ENCODE measurements at places on chromosomes 1 and 21.

DNA sequence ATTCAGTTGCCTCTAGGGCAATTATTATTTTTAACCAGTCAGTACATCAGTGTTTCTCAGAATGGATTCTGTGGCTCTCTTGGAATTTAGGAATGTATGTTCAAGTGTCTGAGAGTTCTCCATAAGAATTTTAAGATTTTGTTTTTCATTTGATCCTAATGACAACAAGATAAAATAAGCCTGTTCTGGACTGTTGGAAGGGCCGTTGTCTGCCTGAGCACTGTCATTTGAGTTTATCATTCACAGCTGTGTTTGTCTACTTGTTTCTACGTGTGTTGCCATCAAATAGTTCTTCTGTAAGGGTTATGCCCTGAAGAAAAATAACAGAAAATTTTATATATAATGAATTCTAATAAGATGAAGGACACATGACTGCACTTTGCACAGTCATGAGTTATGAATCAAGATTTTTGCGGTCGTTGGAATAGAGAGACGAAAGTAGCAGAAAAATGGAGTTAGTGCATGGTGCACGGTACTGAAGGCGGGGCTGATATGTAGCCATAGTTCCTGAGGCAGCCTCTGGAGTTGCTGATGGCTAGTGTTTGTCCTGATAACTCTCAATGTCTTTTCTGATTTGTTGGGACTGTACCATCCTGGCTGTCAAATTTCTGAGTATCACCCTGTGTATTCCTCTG, 92.5 kb downstream of the NOS1AP start:
- DNase-seq = no peak

GRCh38 chr1:3026581-3027391, 5.5 kb downstream of the ACTRT2 start:
- DNase-seq = no peak

DNA sequence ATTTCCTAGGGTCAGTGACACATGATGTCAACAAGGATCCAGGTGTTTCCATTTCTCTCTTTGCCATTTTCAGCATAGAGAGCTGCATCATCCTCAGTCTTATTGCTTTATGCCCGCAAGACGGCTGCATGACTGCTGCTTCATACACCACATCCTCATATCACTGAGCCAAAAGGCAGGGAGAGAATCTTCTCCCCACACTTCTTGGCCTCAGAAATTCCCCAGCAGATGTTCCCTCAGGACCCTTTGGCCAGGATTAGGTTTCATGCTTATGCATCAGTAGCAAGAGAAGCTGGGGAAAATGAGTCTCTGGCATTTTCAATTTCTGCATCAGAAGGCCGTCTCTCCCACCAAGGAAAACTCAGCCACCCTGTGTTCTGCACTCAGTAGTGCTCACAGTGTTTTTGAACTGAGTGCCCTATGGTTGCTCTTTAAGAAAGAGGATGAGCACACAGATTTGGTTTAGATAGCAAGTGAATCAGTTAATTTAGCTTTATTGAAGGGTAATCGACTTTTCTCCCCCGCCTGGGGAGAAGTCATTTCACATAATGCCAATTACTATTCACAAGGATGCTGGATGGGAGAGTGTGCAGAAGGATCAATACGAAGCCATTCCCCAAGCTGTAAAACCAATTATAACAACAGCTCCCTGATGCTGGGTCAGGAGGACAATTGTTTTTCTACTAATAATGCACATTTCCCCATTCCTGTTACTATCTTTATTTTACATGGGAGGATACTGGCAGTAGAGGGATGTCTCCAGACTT, 360.2 kb downstream of the HHIPL2 start:
- no peak for DNase-seq

DNA sequence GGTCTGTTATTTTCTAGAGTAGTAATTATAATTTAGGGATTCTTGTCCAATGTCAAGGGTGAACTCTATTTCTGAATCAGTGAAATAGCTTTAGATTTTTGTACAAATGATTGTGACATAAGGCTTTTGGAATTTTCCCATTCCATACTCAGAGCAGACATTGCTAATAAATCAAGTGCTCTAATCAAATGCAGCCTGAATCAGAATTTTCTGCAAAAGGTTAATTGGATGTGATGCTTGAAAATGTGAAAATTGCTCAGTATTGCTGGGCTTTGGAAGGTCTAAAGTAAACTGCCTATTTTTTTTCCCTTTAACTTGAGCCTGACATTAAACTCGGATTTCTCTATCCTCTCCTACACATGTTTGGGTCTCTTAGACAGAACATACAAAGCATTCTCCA, 23.2 kb downstream of the SGIP1 start:
- DNase-seq = no peak

DNA sequence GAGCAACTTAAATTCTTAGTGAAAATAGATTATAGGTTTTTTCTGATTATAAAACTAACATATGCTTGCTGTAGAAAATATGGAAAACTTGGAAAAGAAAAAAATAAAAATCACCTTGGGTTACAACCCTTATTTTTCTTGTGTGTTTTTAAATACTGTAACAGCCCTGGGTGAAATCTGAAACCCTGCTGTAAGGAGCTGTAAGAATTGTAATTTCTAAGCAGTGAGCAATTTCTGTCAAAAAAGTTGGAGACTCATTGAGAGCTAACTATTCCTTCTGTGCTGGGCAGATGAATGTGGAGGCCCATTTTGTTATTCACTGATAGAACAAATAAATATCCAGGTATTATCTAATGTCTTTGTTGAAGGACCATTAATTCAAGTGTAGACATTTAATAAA, 42.6 kb downstream of the ADCY10 start:
- no peak for DNase-seq

- DNase-seq = no peak
These were observed 37.1 kb downstream of the SSX2IP start for GRCh38 chr1:84653130-84653677.

DNA sequence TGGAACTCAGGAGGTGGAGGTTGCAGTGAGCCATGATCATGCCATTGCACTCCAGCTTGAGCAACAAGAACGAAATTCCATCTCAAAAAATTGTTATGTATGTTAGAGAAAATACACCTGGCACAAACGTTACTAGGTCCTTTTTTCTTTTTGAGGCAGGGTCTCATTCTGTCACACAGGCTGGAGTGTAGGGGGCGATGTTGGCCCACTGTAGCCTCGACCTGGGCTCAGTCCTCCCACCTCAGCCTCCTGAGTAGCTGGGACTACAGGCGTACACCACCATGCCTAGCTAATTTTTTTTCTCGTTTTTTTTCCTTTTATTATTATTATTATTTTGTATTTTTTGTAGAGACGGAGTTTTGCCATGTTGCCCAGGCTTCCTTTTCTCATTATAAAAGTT, 4.4 kb downstream of the HAX1 start:
- DNase-seq = no peak

DNA sequence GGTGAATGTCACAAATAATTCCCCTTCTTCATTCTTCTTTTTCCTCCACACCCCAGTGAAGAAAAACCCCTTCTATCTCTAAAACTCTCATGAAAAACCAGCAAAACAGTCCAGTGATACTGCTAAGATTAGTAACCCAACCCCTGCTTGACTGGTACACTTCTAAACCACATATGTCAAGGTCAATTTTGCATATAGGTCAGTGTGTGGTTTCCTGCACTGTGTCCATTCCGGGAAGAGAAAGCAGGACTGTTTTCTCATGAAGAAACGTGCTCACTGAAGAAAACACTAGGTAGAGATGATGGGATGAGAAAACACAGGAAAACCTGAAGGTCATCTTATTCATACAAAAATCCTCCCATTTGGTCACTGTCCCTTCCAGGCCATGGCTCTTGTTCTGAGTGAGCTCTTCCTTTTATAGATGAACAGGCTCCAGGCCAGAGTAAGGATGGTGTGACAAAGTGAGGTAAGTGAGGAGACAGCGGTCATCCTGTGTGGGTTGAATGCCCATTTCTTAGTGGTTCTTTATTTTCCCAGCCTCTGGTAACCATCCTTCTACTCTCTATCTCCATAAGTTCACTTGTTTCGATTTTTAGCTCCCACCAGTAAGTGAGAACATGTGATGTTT, 122.7 kb downstream of the FASLG start:
- no peak for DNase-seq

All from thyroid gland (tissue), 4 donors.